ENCODE measurements at places on chromosomes 7 and 10. TPM values are rescaled to one million over a fixed set of nuclear protein-coding genes. Genes with fewer than 3 reads are reported as not detected.

DNA sequence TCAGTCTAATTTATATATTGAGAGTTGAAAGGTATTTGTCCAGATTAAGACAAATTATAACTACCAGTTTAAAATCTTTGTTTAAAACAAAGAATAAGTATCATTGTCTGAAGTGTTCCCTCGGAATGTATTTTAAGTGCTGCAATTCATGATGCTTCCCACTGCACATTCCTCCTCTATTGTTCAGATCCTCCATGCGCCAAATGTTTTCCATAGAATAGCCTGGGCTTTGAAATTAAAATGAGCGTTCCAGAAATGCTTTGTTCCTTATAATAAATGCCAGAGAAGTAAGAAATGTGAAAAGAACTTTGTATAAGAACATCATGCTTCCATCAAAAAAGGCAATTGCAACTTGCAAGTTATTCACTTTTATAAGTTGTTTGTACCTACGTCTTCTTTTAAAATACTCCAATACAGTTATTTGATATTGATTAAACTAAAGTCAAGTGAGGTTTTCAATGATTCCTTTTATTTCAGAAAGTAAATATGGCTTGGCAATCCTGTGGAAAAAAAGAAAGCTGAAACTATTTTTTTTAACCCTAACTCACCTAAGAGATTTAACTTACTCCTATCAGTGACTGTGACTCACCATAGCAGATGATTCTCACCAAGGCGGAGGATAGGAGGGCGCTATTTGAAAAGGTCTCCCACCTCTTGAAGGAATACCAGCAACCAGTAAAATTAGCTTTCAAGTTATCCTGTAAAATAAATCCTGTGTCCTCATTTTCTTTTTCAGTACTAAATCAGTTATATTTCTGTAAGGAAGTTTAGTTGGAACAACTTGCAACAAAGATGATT, 85.8 kb downstream of the CTNNA3 start:
- no peak for DNase-seq

DNA sequence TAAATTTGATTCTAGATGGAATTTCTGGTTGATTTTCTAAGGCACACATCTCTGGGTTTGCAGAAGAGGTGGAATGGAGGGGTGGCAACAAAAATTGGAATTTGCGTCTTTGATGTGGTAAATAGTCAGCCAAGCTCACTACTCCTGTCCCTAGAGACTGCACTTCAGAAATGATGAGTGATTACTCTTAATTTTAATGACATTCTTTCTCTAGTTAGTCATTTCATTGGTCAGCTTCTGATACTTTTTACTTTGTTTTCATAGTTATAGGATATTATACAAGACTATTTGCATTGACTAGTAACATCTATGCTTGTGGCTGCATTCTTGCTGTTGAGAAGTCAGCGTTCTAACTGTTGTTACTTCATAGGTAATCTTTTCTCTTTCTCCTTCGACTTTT, 658.3 kb downstream of the SUGCT start:
- DNase-seq: no peak

GRCh38 chr10:86217371-86218080, 149.1 kb downstream of the GRID1 start:
- no peak for DNase-seq

DNA sequence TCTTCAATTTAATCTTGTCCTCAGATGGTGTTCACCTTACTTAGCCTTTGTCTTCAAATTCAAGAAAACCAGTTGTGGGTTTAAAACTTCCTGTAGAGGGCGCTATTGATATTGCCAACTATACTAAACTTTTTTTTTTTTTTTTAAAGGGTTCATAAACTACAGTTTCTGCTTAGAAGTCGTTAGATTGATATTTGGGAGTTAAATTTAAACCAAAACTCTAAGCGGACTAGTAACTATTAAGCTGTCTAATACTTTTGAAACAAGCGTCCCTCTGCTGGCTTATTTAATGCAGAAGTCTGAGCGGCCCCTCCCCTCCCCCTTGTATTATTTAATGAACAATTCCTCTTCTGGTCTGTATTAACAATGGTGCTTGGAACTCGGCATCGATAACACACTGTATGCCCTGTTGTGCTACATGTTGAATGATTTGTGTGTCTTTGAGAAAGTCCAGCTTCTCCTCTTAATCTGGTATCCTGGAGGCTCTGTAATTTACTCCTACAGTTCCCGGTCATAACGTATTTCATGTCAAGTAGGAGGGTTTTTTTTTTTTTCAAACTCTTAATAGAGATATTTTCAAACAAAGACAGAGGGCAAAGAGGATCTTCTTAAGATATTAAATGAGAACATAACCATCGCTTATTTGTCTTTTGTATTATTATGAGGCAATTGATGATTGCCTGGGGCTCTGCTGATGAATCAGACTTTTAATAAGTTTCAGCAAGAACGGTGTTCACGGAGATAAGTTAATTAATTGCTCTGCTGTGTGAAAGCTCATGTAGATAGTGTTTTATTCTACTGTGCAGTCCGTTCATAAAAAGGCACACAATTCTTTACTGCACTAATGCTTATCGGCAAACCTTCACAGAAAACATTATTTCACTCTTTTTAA, 22.6 kb upstream of the CREB5 start:
- DNase-seq: no peak

GRCh38 chr10:72642318-72642717, 16.4 kb upstream of the MICU1 start:
- DNase-seq: no peak

DNA sequence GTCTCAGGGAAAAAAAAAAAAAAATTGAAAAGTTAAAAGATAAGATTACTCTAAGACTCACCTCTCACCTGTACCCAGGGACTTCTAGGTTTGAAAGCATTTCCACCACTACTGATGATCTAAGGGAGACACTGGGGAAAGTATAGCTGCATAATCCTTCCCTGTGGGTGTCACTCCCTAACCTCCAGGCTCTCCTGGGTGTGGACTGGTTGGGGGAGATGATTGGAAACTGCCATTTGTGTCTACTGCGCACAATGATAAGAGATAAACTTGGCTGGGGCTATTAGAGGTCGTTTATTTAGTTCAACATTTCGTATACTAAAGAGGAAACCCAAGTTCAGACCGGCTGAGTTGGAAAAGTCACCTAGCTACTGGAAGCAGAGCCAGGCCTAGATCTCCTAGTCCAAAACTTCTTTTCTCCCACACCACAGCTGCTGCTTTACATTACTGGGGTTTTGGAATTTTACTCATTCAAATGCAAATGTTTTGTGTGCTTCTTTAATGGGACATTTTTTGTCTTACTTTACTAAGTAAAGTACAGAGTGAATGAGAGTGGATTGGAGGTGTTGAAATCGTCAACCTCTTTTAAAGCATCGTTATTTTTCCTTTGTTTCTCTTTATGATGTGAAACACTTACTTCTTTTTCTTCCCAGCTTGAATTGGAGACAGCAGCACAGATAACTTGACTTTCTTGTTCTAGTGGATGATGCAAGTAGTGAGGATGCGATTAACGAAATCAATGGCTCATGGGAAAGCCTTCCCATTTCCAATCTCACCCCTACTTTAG, 22.3 kb upstream of the SEC61G start:
- no peak for DNase-seq

Gene ANKRD7
- 0.73 TPM for total RNA-seq

- no peak for DNase-seq
Observed at GRCh38 chr10:31618541-31619291, 299.7 kb downstream of the ZEB1 start.

- no peak for DNase-seq
Observed at GRCh38 chr10:70379581-70380176, 2.7 kb downstream of the LRRC20 start.

DNA sequence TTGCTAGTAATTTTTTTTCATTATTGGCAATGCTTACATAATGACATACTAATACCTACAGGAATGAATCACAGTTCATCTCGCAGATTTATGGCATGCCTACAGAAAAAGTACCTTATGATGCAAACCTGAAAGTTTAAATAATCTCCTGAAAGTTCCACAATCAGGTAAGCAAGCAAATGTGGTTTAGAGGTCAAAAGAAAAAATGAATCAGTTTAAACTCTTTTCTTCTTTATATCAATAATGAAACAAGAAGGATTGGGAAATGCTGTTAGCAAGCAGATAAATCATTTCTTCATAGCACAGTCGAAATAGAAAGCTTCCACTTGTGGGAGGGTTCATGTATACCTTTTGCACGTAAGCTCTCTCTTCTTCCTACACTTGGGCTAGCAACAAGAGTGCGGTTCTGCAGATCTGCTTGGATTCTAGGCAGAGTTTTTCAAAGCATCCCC, 53.7 kb upstream of the MTPN start:
- DNase-seq: no peak

GRCh38 chr10:79443338-79444198, 1.9 kb downstream of the ZCCHC24 start:
- no peak for DNase-seq

DNA sequence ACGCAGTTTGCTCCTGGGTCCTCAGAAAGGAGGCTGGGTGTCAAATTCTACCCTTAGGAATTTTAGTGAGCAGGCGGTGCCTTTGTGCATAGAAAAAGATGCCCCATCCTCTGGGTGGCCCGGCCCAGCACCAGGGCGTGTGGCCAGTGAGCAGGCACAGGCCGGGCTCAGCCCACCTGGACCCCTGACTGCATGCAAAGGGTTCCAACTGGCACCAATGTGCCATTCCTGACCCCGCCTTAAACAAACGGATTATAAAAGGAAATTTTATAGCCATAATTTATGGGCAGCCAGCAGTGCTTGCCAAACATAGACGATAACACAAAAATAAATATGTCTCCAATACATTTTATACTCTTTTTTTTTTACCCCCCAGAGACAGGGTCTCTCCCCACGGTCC, 40.1 kb upstream of the GNA12 start:
- no peak for DNase-seq

DNA sequence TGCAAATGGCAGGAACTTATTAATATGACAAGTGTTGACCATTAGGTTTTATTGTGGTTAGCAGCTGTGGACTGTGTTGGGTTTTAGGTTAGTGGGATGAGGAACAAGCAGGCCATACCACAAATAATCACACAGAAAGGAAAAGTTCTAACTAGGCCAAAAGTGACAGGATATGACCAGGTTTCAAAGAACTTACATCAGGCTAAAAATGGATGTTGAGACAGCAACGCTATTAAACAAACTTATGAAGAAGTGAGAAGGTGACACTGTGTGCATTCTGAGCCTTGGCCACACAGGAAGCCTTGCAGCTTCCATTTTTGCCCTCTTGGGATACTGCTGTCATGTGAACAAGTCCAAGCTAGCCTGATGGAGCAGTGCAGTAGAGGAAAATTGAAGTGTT, 568.8 kb downstream of the HTR7 start:
- DNase-seq: no peak

GRCh38 chr7:30032310-30033125, 4.3 kb downstream of the PLEKHA8 start:
- DNase-seq: no peak

Gene AOC1
- total RNA-seq: not detected

GRCh38 chr7:138316421-138317043, 143.5 kb upstream of the TRIM24 start:
- no peak for DNase-seq

Gene ATRNL1
- 11.4 TPM for total RNA-seq

- DNase-seq: no peak
Observed at GRCh38 chr7:149293946-149294633, 32.1 kb downstream of the ZNF783 start.

DNA sequence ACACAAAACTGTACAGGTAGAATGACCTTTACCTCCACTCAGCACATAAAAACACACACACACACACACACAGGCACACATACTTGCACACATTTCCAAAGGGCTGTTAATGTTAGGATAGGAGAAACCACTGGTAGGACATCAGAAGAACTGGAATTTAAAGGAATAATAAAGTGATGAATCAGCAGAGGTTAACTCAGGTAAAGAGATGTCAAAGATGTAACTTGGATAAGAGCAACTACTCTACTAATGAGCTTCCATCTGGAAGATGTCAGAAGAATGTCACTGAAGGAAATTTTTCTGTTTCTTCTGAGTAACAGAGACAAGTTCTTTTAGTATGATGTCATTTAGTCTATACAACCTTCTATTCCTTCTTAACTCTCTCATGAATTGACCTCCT, 26.4 kb upstream of the GPR37 start:
- DNase-seq: no peak

Gene IDI1
- 26.2 TPM for total RNA-seq

GRCh38 chr7:121187222-121187621, 141.6 kb upstream of the WNT16 start:
- no peak for DNase-seq

GRCh38 chr7:125445836-125446235, 516.2 kb upstream of the POT1 start:
- no peak for DNase-seq

GRCh38 chr10:90675621-90676020, 182.2 kb downstream of the HTR7 start:
- no peak for DNase-seq

GRCh38 chr10:2839081-2839725, 228.1 kb upstream of the PFKP start:
- DNase-seq: no peak

Gene GDF2
- total RNA-seq: not detected

Gene ITIH5
- total RNA-seq: 407 TPM

Gene IKZF1
- 14.2 TPM for total RNA-seq

Gene FEZF1
- total RNA-seq: not detected

DNA sequence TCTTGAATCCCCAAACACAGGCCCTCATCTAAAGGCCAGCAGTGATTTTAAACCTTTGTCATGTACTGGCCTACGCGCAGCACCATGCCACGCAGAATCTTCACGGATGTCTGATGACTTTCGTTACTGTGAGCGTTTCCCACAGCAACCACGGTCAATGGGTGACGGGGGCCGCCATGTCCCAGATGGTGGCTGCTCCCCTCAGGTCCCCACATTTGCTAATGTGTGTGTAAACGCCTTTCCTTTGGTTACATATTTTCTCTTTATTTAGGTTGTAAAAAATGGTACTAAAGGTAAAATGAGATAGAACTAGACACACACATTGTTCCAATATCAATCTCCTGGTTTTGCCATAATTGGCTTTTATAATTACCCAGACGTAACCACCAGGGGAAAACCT, 551.8 kb downstream of the DNAJB6 start:
- DNase-seq: no peak

Gene PNPLA8
- total RNA-seq: 48.5 TPM

Gene PGAM2
- total RNA-seq: 0.73 TPM

Gene MYO3A
- 0.33 TPM for total RNA-seq

Gene CNPY1
- not detected for total RNA-seq

Gene TFEC
- total RNA-seq: 7.2 TPM

Gene R3HCC1L
- total RNA-seq: 12.2 TPM

DNA sequence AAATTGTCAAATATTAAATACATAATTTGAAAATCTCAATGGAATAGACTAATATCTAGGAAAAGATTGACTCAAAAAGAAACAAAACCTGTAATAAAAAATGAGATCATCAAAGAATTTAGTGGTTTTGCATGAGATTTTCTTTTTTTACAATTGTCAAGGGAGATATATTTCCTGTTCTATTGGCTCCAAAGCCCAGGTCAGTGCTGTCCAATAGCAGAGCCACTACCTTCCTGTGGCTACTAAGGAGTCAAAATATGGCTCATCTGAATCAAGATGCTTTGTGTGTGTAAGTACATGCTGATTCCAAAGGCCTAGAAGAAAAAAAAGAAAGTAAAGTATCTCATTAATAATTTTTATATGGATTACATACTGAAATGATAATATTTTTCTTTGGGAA, 191.9 kb downstream of the C7orf25 start:
- no peak for DNase-seq

All from breast epithelium (tissue), 4 donors.